ENCODE measurements at places on chromosomes 6 and 20.

DNA sequence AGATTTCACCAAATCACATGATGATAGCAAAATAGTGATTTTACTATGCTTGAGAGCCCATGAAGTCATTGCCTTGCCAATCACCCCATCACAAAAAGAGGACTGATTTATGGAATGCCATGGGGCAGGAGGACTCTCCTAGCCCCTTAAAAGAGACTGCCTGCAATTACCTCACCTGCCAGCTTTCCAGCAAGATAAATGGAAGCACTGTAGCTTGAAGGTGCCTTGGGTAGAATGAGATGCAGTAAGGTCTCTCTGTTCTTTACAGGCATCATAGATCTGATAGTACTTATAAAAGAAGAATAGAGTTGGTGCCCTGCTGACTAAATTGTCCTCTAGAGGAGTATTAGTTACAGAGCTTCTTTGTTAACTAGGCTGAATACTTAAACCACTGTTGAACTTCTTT lies 242.3 kb downstream of the TMEM242 start:
- no peak for DNase-seq

- no peak for DNase-seq
Measured at GRCh38 chr6:55918639-55919038, 43.2 kb upstream of the BMP5 start.

GRCh38 chr6:159971341-159972178 lies 2.7 kb downstream of the IGF2R start:
- DNase-seq = no peak

- DNase-seq = no peak
Measured at GRCh38 chr6:144493035-144493910, 208.1 kb downstream of the UTRN start.

DNA sequence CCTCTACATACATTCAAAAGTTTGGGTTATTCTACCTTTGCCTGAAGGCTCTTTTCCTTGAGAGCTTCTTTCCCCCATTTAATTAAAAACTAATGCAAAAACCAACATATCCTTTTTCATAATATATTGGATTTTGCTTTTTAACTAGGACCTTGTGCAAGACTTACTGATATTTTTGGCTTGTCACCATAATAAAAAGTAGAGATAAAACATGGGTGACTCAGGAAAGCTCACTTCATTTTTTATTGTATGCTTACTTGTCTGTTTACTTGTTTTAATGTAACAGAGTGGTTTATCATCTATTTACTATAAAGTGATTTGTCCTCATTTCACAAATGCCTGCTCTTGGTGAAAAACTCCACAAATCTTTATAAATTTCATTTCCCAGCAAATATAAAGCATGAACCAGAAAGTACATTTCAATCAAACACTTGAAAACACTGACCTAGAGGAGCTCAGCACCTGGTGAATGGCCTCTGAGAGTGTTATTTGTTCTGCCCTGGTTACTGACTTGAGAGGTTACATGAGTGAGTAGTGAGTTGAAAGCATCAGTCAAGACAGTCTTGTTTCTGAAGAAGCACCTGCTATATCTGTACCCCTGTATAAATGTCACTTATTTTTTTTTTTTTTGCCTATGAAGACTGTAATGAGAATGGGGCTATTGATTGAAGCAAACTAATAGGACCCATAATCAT lies 20.8 kb downstream of the ADGRG6 start:
- no peak for DNase-seq

DNA sequence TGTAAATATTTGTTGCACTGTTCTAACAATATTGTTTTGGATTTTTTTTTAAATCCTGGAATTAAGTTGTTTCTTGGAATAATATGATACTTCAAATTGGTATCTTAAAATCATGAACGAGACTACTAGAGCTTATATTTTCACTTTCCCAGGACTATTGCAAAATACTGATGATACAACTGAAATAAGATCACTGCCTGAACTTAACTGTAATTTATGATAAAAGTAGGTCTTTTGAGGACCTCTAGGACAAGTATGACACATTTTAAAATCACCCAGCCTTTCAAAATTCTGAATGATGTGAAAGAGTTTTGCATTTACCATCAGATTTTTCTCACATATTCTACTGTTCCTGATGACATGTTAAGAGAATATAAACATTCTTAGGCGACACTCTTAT lies 8.6 kb upstream of the UBE2J1 start:
- no peak for DNase-seq

DNA sequence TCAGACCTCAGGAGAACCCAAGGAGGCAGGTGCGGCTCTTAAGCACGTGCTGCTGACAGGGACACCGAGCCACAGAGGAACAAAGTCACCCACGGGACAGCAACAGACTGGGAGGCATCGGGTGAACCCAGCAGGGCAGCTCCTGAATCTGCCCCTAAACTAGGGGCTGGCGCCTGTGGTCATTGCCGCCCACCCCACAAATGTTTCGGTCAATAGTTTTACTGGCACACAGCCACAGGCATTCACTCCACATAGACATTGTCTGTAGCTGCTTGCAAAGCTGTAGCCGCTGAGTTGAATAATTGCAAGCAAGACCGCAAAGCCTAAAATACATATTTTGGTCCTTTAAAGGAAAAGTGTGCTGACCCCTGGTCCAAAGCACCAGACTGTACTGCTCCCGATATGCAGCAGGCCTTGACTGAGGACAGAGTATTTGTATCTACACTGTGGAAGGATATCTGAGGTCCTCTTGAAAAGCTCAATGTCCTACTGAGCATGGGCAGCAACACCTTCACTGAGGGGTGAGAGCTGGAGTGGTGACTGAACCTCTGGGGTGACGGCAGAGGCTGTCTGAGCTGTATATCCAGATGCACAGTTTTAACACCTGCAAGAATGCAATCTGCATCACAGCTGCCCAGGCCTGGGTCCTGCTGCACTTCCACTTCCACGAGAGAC lies 310.3 kb downstream of the THBS2 start:
- DNase-seq = no peak

DNA sequence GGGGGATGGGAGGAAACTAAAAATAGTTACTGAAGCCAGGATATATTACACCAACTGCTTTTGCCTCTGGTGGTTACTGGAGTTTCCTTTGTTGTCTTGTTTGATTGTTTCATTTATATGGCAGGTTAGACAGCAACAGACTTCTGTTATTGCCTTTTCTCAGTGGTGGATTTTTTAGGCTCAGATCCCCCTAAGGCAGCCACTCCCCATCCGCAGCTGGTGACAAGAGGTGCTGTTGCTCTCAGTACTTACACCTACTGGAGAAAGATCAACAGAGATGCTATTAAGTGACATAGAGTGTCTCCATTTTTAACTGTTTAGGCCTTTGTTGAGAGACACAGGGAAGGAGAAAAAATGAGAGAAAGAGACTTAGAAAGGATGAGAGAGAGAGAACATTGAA lies 552.1 kb downstream of the PKHD1 start:
- no peak for DNase-seq

DNA sequence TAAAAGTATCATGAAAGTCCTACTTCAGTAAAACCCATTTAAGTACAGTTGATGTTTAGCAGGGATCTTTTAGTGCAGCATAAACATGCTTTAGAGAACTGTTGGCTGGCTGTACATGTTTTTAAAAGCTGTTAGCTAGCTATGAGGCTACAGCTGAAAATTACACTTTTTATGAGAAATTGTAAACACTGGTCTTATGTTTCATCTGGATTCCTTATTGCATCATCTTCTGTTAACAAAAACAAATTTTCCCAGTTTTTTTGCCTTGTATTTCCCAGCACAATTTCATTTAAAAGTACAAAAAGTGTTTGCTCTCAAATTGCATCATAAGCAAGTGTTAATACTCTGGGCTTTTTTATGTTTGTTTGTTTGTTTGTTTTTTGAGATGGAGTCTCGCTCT lies 18.3 kb upstream of the HLA-E start:
- DNase-seq = no peak

Measured in activated naive CD4-positive, alpha-beta T cell treated with Interleukin-2 at 50 U/mL for 16 hours (primary cell).